ENCODE measurements at places on chromosomes 2 and 18.

- no peak for DNase-seq
These were observed 476.7 kb upstream of the RAB6C start for GRCh38 chr2:129502781-129503180.

- no peak for DNase-seq
These were observed 42.7 kb upstream of the CDH19 start for GRCh38 chr18:66646609-66647008.

- DNase-seq, result no peak
These were observed 47.5 kb upstream of the CNGA3 start for GRCh38 chr2:98298683-98299164.

DNA sequence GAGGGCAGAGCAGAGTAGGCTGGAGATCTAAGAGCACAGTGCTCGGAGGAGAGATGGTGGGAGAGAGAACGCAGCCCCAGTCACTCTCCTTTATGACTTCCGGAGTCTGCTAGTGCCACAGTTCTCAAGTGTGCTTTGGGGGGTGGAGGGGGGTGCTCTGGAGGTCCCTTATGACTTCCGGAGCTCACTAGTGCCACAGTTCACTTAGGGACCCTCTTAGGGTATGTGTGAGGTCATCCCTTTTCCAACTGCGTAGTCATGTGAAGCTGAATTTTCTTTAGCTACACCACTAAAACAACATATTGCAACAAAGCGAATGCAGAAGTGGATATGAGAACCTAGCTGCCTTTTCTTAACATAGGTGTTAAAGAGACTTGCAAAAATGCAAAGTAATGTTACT is 153.7 kb upstream of the KCTD1 start:
- DNase-seq, result no peak

DNA sequence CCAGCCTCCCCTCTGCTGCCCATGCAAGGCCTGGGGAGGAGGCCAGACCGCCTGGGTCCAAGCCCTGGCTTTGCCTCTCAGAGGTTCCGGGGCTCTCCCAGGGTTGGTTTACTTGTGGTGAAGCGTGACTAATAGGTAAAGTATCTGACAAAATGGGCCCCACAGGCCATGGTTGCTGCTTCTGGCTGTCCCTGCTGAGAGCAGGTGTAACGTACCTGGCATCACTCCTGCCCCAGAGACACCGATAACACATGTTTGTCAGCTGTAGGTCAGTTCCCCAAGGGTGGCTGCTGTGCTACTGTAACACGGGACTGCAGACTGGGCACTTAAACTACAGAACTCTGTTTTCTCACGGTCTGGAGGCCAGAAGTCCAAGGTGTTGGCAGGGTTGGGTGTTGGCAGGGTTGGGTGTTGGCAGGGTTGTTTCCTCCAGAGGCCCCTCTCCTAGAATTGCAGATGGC is 34.1 kb downstream of the ODC1 start:
- DNase-seq, result no peak

Data from stimulated activated CD8-positive, alpha-beta memory T cell treated with anti-CD3 and anti-CD28 coated beads, Interleukin-7, amount 100 ng/mL, for 1 hour (primary cell).